ENCODE measurements at places on chromosomes 1 and 21.

- DNase-seq = no peak
These were observed 20.3 kb downstream of the STK40 start for GRCh38 chr1:36365381-36365780.

- DNase-seq = peak; percentile 73
These were observed 601 bp downstream of the CEPT1 start for GRCh38 chr1:111140680-111140967.

DNA sequence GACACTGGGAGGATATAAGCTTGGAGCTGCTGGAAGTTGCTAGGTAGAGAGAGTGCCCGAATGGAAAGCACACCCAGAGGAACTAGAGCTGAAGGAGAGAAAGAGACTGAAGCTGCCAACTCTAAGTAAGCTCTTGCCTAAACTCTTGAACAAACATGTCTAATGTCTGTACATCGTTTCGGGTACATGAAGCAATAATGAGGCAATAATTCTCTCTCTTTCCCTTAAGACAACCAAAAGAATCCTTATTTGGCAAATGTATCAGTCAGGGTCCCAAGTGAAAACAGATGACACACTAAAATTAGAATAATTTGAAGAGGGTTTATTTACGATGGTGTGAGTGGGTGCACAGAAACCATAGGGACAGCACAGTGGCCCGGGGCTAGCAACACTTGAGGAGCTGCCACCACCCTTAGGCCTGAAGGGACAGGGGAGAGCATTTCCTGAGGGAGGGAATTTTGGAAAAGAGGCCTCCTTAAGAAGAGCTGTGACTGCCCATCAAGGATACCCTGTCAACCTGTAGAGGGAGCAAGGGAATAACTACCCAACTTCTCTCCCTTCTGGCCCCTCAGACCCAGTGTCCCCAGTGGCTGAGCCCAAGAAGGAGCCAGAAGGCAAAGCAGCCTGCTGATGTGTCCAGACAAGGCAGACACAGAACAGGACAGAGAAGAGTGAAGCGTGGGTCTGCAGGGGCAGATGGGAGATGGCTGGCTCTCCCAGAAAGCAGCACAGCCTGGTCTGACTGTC is 36.1 kb upstream of the KHDRBS1 start:
- DNase-seq = peak; percentile 60

GRCh38 chr1:109898842-109899241 is 11.8 kb upstream of the CSF1 start:
- DNase-seq = no peak

GRCh38 chr1:230807561-230808280 is 60.5 kb downstream of the CAPN9 start:
- no peak for DNase-seq

DNA sequence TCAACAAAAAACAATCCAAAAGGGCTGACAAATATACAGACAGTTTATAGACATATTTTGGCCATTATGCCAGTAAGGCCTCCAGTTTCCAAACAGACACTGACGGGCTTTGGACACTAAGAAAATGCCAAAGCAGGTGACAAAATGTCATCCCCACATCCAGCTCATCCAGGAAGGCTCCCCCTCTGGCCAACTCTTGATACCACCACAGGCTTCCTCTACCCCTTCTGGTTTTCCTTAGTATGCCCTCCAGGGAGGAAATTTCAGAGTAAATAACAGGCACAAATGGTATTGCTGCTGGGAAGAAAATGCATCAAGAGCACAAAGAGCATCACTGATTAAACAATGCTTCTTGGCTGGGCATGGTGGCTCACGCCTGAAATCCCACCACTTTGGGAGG is 225.3 kb downstream of the VAV3 start:
- DNase-seq = no peak

GRCh38 chr1:84156210-84156621 is 12.1 kb downstream of the PRKACB start:
- DNase-seq = no peak

DNA sequence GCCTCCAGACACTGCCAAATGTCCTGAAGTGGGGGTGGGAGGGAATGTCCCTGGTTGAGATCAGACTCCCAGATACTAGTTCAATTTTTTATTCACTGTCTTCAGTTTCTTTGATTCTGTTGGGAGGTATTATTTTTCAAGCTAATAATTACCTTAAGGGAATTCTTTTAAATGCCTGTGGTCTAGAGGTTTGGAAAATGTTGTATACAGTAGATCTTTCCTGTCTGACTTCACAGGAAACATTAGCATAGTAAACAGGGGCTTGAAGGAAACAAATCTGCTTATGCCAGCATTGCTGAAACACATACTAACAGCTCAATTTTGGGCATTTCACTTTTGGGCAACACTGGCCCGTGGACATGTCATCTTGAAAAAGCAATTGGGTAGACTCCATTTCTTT is 84.3 kb upstream of the HP1BP3 start:
- DNase-seq = no peak

GRCh38 chr1:57269630-57270225 is 154.1 kb downstream of the DAB1 start:
- no peak for DNase-seq

GRCh38 chr1:230104395-230105244 is 37.6 kb downstream of the GALNT2 start:
- peak; percentile 94 for DNase-seq

DNA sequence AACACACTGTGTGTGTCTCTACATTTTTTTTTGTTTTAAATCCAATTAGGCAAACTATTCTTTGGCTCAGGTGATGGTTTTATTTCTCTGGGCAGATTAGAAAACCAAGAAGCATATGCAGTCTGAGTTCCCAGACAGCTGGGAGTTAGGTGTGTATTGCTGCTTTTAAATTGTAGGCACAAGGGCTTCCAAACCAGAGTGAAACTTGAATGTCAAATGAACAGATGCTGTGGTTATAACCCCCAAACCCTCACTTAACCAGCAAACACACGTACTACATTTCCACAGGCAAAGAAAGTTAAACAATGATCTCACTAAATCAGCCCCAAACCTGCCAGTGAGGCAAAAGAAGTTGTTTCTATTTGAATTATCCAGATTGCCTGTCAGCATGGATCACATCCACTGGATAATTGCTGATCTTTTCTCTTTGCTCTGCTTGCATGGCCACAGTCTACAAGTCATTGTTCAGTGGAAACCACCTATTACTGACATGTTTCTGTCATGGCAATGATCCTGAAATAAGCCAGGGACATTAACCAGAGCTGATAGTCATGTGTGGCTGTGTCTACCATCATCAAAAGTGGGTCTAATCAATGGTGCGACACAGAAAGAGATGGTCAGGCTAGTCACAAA is 576.5 kb upstream of the PLXNA2 start:
- DNase-seq = no peak

GRCh38 chr21:35792569-35793305 is 267.6 kb downstream of the SETD4 start:
- peak; percentile 11 for DNase-seq

GRCh38 chr1:77313491-77313890 is 31.7 kb downstream of the AK5 start:
- DNase-seq = no peak

DNA sequence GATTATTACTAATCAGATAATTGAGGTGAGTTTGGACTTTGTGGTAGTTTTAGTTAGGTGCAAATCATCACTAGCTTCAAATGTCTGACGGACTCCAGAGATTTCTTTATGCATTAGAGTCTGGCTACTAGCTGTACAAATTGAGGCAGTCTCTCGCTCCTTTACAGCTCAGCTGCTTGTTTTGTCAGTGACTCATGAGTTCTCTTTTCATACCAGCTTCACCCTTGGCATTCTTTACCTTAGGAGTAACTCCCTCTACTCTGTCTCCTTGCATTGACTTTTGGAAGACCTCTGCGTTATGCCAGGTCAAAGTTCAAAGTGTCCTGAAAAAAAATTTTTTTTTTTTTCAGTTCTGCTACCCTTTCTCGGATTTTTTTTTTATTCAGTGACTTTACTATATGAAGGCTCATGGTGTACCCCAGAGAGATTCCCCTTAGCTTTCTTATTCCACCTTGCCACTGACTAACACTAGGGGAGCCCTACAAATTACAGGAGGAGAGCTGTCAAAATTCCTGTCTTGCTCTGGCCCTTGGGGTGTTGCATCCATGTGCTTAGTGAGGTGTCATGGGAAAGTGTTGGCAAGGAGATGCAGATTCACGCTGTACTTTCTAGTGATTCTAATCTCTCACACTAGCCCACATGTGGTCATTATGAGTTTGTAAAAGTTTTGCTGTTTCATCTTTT is 576.6 kb downstream of the ADGRL2 start:
- peak; percentile 5 for DNase-seq

DNA sequence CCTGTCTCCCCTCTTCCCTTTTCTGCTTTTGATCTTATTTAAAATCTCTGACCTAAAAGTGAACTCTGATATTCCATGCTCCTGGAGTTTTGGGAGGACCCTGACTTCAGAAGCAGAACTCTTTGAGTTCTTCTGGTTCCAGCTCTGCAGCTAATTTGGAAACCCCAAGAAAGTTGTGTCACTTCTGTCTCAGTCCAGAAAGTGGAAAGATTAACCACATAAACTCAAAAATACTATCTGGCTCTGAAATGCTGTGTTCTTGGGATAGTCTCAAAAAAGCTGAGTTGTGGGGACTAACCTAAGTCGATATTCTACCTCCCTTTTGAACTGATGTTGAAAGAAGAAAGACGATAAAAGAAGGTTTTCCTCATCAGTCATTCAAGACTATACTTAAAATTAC is 59.8 kb downstream of the ITPKB start:
- no peak for DNase-seq

DNA sequence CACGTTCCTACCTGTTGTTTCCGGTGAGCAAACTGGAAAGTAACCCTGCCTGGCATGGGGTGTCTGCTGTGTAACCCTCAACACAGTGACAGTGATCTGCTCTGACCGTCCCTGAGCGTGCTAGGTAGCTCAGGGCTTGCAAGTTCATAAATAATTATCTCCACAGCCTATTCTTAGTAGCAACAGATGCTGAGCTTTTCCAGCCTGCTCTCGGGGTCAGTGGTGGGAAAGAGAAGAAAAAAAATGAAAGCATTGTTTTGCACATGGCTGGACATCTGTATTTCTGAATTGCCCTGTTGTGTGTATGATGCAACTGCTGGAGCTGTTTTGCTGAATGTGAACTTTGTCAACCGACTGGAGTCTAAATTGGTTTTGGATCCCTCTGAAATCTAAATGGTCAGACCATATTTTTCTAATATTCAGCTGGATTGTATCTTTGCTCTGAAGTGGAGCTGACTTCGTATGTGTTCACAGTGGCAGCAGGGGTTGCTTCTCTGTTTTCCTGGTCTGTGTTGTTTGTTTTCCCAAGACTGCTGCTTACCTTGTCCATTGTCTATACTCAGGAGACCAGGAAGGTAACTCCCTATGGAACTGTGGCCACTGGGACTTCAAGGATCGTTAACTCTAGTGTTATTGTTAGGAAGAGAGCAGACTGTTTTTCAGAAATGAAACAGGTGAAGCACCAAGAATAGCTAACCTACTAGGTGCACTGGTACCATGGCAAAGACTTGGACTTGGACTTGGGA is 27.0 kb downstream of the TGFB2 start:
- DNase-seq = no peak

DNA sequence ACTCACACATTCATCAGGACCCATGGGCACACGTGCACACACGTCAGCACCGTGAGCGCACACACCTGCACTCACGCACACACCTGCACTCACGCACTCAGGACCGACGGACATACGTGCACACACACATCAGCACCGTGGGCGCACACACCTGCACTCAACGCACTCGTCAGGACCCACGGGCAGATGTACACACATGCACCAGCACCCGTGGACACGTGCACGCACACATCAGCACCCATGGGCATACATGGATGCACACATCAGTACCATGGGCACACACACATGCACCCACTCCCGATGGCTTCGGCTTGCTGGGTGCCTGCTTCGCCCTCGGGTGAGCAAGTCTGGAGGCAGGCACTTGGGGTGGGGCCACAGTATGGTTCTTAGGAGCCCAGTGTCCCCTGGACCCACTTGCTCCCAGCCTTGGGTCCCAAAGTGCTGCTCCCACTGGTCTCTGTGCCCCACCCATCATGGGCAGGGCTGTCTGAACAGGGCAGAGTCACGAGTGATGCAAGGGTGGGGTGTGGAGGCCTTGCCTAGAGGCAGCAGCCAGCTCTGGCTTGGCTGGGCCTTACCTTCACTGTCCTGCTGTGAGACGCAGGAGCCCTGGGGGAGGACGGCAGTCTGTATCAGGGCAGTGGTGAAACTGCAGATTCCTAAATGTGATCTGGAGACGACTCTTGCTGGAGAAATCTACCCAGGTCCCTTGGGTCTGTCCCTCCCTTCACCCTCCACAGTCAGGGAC is 49.8 kb downstream of the SKI start:
- DNase-seq = no peak

GRCh38 chr1:228073061-228073856 is 9.2 kb upstream of the ARF1 start:
- no peak for DNase-seq

DNA sequence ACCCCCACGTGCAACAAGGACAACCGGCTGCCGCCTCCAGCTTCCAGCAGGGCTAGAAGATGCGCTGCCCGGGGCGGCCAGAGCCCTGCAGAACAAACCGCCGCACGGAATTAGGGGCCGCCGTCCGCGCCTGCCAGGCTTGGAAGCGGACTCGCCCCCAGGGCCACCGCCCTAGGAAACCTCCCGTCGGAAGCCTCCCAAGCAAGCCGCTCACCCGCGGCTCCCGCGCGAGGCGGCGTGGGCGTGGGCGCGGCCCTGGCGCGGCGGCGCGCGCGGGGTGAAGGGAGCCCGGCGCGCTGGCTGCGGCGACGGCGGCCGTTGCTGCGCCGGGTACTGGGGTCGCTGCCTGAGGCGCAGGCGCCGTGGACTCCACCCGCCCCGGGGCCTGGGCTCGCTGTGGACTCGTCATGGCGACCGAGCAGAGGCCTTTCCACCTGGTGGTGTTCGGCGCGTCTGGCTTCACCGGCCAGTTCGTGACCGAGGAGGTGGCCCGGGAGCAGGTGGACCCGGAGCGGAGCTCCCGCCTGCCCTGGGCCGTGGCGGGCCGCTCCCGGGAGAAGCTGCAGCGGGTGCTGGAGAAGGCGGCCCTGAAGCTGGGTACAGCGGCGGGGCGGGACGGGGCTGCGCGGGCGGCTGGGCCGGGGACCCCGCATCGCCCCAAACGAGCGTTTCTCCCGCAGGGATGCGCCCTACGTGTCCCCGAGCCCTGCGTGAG is at the start of gene SCCPDH:
SCCPDH (plus strand) TSS at position 394 of the 715 bp plus-strand sequence; CDS start at position 408, 14 bp downstream.
- DNase-seq = peak; percentile 91

GRCh38 chr1:59427155-59427554 is 130.3 kb downstream of the FGGY start:
- no peak for DNase-seq

All from hepatic stellate cell (primary cell).